Cardiac muscle cell (in vitro differentiated cells and primary cell): ENCODE measurements at places on chromosomes 6 and 20. TPM values are rescaled to one million over a fixed set of nuclear protein-coding genes. Genes with fewer than 3 reads are reported as not detected.

The PRSS16 gene
- 2.7 and 5.2 TPM in 2 replicates for polyA plus RNA-seq

The POU5F1 gene
- polyA plus RNA-seq, result 1.3 TPM in 1 of 2 replicates, not detected in the other

The CDH26 gene
- polyA plus RNA-seq, result 0.38 and 0.96 TPM in 2 replicates

The NOX3 gene
- not detected in 2 replicates for polyA plus RNA-seq

The PSORS1C2 gene
- not detected in 2 replicates for polyA plus RNA-seq

The ZSCAN16 gene
- 7.4 and 9.3 TPM in 2 replicates for polyA plus RNA-seq

The CFB gene
- polyA plus RNA-seq, result 1.3 TPM in 1 of 2 replicates, not detected in the other

The ARFGAP1 gene
- polyA plus RNA-seq, result 85.3 and 94.5 TPM in 2 replicates

The TSHZ2 gene
- 10.4 and 16.5 TPM in 2 replicates for polyA plus RNA-seq

The GJA10 gene
- not detected in 2 replicates for polyA plus RNA-seq

The COL11A2 gene
- polyA plus RNA-seq, result 59.6 and 63.8 TPM in 2 replicates
